ENCODE measurements at places on chromosomes 6 and 20.

DNA sequence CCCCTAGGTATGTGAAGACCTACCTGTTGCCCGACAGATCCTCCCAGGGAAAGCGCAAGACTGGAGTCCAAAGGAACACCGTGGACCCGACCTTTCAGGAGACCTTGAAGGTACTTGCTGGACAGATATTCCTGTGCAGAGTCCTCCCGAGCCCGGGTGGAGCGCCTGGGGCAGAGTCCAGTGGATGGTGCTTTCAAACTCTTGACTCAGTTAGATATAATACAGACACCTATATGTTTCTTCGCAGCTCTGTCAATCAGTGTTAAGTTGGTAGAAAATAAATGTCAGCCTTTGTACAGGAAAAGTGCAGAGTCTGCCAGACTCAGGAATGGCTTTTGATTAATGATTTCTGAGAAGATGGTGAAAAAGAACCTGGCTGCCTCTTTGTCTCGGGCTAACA lies 67.2 kb downstream of the EZR start:
- DNase-seq: no peak

- DNase-seq: no peak
Measured at GRCh38 chr6:8130399-8130798, 28.1 kb upstream of the EEF1E1 start.

DNA sequence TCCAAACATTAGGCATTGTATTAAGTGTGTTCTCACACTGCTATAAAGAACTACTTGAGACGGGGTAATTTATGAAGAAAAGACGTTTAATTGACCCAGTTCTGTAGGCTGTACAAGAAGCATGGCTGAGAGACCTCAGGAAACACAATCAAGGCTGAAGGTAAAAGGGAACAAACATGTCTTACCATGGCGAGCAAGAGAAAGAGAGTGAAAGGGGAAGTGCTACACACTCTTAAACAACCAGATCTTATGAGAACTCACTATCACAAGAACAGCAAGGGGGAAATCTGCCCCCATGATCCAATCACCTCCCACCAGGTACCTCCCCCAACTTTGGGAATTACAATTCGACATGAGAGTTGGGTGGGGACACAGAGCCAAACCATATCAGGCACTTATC lies 86.6 kb upstream of the TOP1 start:
- no peak for DNase-seq

- DNase-seq: no peak
Measured at GRCh38 chr20:10369723-10370090, 64.3 kb downstream of the MKKS start.

GRCh38 chr6:137043710-137044365 lies 927 bp downstream of the IL20RA start:
- DNase-seq: no peak

- DNase-seq: no peak
Measured at GRCh38 chr6:135693811-135694370, 157.6 kb upstream of the PDE7B start.

DNA sequence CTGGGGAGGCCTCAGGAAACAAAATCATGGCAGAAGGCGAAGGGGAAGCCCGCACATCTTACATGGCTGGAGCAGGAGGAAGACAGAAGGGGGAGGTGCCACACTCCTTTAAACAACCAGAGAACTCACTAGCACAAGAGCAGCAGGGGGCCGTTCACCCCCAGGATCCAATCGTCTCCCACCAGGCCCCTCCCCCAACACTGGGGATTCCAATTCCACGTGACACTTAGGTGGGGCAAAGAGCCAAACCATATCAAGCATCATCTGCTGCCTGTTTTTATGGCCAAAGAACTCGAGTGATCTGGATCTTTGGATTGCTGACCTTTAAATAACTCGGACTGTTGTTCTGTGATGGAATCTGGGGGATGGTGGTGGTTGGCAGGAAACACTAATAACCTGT lies 28.0 kb downstream of the PNLDC1 start:
- DNase-seq: no peak

DNA sequence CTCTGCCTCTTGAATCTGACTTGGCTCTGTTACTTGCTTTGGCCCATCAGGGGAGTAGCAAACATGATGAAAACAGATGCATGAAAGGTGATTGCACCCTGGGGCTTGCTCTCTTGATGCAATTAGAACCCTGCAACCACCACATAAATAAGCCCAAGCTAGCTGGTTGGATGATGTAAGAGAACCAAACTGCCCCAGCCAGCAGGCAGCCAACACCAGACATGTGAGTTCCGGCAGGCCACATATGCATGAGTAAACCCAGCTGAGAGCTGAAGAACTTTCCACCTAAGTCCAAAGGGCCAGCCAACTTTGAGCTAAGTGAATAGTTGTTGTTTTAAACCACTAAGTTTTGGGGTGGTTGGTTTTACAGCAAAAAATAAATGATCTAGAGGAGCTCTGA lies 268.4 kb downstream of the FARS2 start:
- no peak for DNase-seq

GRCh38 chr6:153994004-153994403 lies 45.0 kb upstream of the OPRM1 start:
- no peak for DNase-seq

DNA sequence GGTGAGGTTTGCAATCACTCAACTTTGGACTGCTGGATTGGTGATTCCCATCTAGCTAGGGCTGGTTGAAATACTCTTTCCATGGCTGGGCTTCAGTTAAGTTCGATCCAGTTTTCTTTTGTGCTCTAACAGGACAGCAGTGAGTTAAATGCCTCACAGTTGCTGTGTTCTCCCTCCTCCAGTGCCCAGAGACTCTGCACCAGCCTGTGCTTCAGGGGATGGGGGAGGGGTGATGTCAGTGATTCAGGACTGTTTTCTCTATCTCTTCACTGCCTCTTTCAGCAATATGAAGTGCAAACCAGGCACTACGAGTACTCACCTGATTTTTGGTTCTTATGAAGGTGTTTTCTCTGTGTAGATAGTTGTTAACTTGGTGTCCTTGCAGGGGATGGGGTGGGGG lies 88.2 kb upstream of the FAM83B start:
- DNase-seq: no peak

- DNase-seq: no peak
Measured at GRCh38 chr6:75113446-75113845, 92.4 kb downstream of the COL12A1 start.

DNA sequence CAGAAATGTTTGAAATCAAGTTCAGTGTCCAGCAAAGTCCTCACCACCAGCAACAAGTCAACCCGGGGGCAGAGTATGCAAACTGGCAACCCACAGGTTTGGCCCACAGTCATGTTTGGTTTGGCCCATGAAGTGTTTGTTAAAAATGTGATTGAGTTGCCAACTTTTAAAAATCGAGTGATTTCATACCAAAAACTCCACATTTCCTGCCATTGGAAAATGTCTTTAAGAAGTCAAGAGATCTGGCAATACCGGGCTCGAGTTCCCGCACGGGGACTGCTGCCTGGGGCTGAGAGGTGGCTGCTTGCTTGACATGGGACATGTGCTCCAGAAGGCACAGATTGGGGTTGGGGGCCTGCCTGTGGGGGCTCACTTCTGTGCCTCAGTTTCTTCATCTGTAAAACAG lies 36.1 kb downstream of the PREX1 start:
- no peak for DNase-seq

DNA sequence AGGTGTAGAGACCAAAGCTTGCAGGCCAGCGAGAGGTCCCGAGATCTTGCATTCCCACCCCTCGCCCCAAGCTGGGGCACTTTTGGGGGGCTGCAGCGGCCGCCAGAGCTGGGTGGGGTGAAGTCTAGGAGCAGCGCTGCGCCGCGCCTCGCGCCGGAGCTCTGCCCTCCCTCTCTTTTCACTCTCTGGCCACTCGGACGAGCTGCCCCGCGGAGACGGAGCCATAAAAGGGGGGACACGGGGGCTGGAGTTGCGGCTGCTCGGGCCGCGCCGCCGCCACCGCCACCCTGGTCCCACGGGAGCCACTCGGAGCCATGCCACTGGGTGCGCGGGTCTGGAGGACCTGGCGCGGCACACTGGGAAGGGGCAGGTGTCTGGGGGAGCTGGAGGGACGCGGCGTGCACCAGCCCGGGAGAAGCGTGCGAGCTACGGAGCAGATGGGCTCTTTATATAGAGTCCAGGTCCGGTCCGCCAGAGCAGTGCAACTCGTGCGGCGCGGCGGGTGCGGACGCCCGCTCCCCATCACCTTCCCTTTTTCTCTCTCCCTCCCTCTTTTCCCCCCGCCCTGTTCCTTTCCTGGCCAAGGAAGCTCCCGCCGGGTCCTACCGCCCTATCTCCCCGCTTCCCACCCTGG lies 687 bp upstream of the HTR1B start:
- DNase-seq: no peak

DNA sequence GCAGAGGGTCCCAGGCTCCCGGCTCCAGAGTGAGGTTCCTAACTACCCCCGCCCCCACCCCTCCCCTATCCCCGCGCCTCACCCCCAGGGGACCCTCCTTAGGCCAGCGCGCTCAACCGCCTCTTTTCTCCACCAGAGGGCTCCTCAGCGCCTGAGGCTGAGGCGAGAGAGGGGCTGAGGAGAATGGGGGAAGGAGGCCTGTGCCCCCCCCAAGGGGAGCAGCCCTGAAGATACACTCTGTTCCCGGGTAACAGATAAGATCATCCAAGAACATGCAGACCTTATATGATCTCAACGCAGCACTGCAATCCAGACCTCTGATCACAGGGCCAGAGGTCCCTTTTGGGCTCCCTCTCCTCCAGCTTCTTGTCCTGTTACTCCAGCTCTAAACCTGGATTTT lies 43.3 kb upstream of the MRPS10 start:
- peak; percentile 86 for DNase-seq

DNA sequence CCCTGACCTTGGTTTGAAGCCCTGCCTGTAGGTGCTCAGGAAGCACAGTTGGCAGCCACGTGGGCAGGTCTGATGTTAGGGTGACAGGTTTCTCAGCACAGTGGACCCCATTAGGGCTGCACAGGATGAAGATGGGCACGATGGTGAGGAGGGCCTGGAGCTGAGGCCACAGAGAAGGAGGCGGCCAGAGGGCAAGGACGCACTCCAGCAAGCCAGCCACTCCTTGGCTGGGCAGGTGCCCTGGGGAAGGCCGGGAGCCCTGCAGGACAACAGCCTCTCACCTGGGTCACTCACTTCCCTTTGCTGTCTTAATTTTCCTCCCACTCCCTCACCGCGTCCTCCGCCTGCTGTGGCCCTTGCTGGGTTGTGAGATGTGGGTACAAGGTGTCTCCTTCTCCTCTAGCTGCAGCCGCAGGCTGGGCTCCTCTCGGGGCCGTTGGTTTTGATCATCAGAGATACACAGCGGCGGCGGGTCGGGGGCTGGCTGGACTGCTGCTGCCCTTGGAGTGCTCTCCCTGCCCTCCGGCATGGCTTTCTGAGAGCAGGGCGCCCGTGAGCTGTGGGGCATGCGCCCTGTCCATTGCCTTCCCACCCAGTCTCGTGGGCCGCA lies 5.7 kb downstream of the OSBPL2 start:
- DNase-seq: no peak

DNA sequence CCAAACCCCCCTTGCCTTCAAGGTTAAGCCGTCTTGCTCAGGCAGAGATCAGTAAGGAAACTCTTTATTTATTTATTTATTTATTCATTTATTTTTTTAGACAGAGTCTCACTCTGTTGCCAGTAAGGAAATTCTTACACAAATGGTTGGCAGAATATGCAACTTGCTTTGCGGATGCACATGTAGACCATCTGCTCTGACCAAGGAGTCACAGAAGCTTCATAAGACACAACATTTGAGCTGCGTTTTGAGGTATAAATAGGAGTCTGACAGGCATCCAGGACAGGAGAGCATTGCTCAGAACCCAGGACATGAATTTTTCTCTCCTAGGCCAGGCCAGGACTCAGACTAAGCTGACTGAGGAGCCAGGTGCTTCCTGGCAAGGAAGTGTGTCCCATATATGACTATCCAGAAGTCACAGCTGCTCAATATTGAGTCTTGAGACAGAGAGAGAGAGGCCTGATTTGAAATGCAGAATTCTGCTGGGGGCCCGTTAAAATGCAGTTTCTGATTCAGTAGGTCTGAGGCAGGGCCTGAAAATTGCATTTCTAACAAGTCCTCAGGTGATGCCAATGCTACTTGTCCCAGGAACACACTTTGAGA lies 43.9 kb downstream of the HLA-A start:
- no peak for DNase-seq

DNA sequence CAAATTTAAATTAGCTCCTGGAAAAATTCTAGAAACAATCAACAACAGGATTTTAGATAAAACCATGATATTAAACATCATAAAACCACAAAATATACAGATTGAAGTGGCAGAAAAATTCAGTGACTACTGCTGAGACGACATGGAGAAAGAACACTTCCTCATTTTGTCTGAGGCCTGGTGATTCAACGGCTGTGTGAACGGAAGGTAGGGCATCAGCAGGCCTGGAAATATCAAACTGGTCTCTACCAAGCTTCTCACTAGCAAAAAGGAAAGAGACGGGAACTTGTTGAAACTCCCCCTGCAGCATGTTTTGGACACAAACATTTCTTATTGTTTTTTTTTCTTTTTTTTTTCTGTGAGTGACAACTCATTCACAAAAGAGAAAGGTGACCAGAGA lies 58.0 kb upstream of the AHI1 start:
- no peak for DNase-seq

DNA sequence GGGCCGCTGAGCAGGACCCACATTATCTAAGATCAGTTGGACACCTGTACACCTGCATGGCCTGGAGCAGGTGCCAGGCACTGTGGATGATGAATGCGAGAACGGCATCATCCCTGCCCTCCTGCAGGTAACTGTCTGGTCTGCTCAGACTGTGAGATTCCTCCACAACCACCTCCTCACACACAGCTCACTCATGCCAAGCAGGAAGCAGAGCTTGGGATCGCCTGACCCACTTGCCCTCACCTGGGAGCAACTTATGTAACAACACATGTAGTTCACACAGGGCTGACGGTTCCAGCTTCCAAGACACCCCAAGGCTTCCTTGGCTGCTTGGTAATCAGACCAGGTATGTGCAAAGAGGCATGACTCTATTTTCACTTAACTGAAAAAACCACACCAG lies 359.2 kb downstream of the PREX1 start:
- DNase-seq: no peak

DNA sequence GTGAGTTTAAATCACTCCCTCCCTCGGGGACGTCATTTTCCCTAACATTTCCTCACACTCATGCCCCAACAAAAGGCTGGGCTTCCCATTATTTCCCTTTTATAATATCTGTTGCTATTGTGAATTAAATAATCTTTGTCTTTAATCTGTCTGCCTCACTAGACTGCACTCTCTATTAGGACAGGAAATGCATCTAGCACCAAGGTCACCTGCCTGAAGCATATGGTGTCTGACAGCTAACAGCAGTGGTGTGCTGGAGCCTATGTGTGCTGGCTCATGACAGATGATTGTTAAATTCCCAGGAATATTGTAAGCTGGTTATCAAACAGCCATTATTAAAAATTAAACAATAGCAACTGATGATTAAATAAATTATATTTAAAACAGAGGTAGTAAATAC lies 237.0 kb upstream of the CEP162 start:
- DNase-seq: no peak

- no peak for DNase-seq
Measured at GRCh38 chr20:53034899-53035298, 62.7 kb downstream of the TSHZ2 start.

DNA sequence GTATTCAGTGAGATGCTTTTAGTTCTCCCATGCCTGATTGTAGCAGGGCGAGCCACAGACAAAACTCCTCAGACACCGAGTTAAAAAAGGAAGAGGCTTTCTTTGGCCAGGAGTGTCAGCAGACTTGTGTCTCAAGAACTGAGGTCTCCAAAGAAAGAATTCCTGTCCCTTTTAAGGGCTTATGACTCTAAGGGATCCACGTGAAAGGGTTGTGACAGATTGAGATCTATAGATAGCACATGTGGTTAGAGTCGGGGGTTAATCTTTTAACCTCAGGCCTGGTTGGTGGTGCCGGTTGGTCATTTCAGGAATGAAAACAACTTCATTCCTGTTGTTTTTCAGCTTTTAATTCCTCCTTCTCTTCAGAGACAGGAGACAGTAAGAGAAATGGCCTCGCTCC lies 168.8 kb upstream of the GRIK2 start:
- no peak for DNase-seq

Measured in H1 (cell line).